Sigmoid colon (tissue), 7 donors: ENCODE measurements at places on chromosomes 6 and 20. TPM values are rescaled to one million over a fixed set of nuclear protein-coding genes. Genes with fewer than 3 reads are reported as not detected.

Gene SLC17A1
- not detected for total RNA-seq

Gene WFDC5
- total RNA-seq: not detected

Gene SEMG1
- not detected for total RNA-seq

Gene PREX1
- 15.5 TPM for total RNA-seq

Gene GLP1R
- total RNA-seq: not detected

Gene PSMF1
- 148 TPM for total RNA-seq

Gene HTR1B
- total RNA-seq: not detected

Gene CDH4
- total RNA-seq: under 0.01 TPM

Gene LRRC73
- total RNA-seq: 1.1 TPM

DNA sequence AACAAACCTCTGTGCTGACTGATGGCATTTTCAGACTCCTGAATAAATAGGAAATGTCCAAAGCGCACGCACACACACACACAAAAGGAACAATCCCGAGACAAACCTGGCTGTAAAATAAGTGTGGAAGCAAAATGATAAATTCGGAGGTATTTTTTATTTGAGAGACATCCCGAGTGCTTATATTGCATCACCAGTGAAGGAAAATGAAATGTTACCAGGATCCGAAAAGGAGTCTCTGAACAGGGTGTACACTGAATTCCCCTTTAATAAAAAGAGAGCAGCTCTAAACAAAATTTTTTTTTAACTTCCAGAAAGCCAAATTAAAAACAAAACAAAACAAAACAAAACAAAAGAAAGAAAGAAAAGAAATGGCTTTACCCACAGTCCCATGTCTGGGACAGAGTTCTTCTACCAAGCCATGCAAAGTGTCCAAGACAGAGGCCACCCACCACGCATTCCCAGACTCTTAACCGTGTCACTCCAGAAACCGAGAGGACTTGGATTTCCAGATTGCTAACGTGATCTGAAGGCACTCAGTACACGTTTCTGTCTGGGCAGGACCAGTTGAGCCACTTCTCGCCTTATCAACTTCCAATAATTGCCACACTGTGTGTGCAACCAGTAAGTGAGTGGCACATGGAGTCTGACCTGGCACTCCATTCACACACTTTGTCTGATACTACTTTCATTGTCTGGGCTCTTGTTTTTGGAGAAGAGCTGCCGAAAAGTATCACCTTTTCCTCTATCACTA lies 817 bp downstream of the ME1 start:
- DNase-seq: no peak
- peaks cover 19% of the 10 kb centered on the region for H3K4me1 ChIP-seq
- H3K27ac ChIP-seq: peak overlapping the region; percentile 80
- H3K27me3 ChIP-seq: no peaks in the 10 kb centered on the region
- H3K4me3 ChIP-seq: peak overlapping the region; percentile 84

- DNase-seq: peak; percentile 96
- H3K27me3 ChIP-seq: no peaks in the 10 kb centered on the region
- peaks cover 25% of the 10 kb centered on the region for H3K4me1 ChIP-seq
- H3K4me3 ChIP-seq: peak within 1 kb of the TSS; percentile 89
Measured at GRCh38 chr20:35277531-35278395, at the start of gene MMP24OS. TSS of gene MMP24OS (minus strand) at chr20:35278122. CDS start at chr20:35277929, 193 bp downstream.

GRCh38 chr6:18047406-18047805 lies 60.0 kb upstream of the KIF13A start:
- H3K4me3 ChIP-seq: no peak overlapping the region
- no peak for DNase-seq
- peaks cover 13% of the 10 kb centered on the region for H3K4me1 ChIP-seq
- no peak overlapping the region for H3K27ac ChIP-seq

GRCh38 chr20:5753814-5754213 lies 3.6 kb downstream of the SHLD1 start:
- peaks cover 10% of the 10 kb centered on the region for H3K4me1 ChIP-seq
- H3K27ac ChIP-seq: no peak overlapping the region
- DNase-seq: no peak
- H3K36me3 ChIP-seq: no peaks in the 10 kb centered on the region
- H3K4me3 ChIP-seq: no peak overlapping the region
- no peaks in the 10 kb centered on the region for H3K27me3 ChIP-seq

GRCh38 chr20:42067596-42067995 lies 449.4 kb upstream of the CHD6 start:
- no peaks in the 10 kb centered on the region for H3K27me3 ChIP-seq
- no peaks in the 10 kb centered on the region for H3K4me1 ChIP-seq
- no peaks in the 10 kb centered on the region for H3K36me3 ChIP-seq
- no peak for DNase-seq
- H3K27ac ChIP-seq: no peak overlapping the region

- H3K4me3 ChIP-seq: no peak overlapping the region
- peak overlapping the region; percentile 1 for H3K27ac ChIP-seq
Measured at GRCh38 chr6:4253604-4254231, 118.3 kb upstream of the ECI2 start.

GRCh38 chr6:2467929-2468600 lies 222.7 kb upstream of the GMDS start:
- H3K4me3 ChIP-seq: no peak overlapping the region
- no peak overlapping the region for H3K27ac ChIP-seq
- no peaks in the 10 kb centered on the region for H3K36me3 ChIP-seq
- H3K27me3 ChIP-seq: no peaks in the 10 kb centered on the region
- no peaks in the 10 kb centered on the region for H3K4me1 ChIP-seq

GRCh38 chr20:16175322-16175961 lies 397.8 kb downstream of the KIF16B start:
- no peak for DNase-seq
- H3K27ac ChIP-seq: no peak overlapping the region
- H3K4me1 ChIP-seq: peaks cover 11% of the 10 kb centered on the region
- no peaks in the 10 kb centered on the region for H3K27me3 ChIP-seq
- no peak overlapping the region for H3K4me3 ChIP-seq

GRCh38 chr20:18276821-18277220 lies 11.5 kb upstream of the ZNF133 start:
- DNase-seq: no peak
- H3K36me3 ChIP-seq: no peaks in the 10 kb centered on the region
- no peaks in the 10 kb centered on the region for H3K27me3 ChIP-seq
- no peak overlapping the region for H3K27ac ChIP-seq

DNA sequence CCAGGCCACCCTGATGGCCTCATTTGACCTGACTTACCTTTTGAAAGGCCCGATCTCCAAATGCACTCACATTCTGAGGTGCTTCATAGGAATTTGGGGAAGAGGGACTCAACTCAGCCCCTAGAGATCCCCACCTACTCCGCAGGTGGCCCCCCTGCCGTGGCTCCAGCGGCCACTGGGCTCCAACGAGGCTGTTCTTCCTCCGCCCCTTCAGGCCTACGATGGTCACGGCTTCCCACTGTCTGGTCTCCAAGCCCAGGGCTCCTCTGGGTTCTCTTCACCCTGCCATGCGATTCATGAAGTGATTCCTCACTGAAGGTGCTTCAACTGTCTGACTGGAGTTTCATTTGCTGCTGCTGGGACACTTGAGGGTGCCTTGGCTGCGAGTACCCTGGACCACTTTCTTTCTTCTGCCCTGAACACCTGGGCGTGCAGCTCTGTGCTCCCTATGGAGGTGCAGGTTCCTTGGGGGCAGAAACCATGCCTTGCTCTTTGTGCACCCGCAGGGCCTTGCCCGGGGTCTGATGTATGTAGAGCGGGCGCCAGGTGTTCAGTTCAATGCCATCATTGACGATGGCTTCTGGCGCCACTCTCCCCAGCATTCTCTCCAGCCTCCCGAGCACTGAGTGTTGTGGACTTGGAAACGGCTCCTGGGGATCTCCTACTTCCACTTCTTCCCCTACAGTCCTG lies 10.0 kb upstream of the DUSP22 start:
- H3K27ac ChIP-seq: no peak overlapping the region
- no peaks in the 10 kb centered on the region for H3K4me1 ChIP-seq
- H3K36me3 ChIP-seq: no peaks in the 10 kb centered on the region
- no peak overlapping the region for H3K4me3 ChIP-seq

GRCh38 chr6:154403788-154404187 lies 47.2 kb upstream of the IPCEF1 start:
- H3K36me3 ChIP-seq: no peaks in the 10 kb centered on the region
- no peak overlapping the region for H3K4me3 ChIP-seq
- H3K27me3 ChIP-seq: no peaks in the 10 kb centered on the region
- peak; percentile 70 for DNase-seq

GRCh38 chr6:107538856-107539387 lies 49.0 kb downstream of the SOBP start:
- H3K4me1 ChIP-seq: peaks cover 24% of the 10 kb centered on the region
- H3K36me3 ChIP-seq: no peaks in the 10 kb centered on the region
- DNase-seq: no peak
- no peaks in the 10 kb centered on the region for H3K27me3 ChIP-seq

DNA sequence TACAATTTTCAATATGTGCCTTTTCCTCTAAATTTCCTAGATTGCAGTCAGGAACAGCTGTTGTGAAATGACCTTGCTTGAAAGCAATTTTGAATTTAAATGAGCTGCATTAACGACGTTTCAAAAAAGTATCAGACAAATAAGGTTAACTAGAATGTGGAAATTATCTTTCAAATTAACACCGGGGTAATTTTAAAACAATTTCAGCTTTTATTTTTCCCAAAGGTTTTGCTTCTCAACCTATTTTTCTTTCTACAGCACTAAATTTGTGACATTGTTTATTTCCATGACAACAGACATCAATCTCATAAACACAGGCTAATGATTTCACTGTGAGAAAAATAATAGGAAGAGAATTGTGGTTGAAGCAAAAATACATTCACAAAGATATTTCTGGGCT lies 38.5 kb downstream of the COL12A1 start:
- H3K4me3 ChIP-seq: no peak overlapping the region
- peaks cover 48% of the 10 kb centered on the region for H3K4me1 ChIP-seq
- DNase-seq: no peak
- no peaks in the 10 kb centered on the region for H3K27me3 ChIP-seq

- H3K27me3 ChIP-seq: no peaks in the 10 kb centered on the region
- no peak for DNase-seq
- H3K4me3 ChIP-seq: no peak overlapping the region
- no peaks in the 10 kb centered on the region for H3K36me3 ChIP-seq
- H3K27ac ChIP-seq: no peak overlapping the region
- H3K4me1 ChIP-seq: peaks cover 7% of the 10 kb centered on the region
Measured at GRCh38 chr20:5741089-5741488, 9.1 kb upstream of the SHLD1 start.

DNA sequence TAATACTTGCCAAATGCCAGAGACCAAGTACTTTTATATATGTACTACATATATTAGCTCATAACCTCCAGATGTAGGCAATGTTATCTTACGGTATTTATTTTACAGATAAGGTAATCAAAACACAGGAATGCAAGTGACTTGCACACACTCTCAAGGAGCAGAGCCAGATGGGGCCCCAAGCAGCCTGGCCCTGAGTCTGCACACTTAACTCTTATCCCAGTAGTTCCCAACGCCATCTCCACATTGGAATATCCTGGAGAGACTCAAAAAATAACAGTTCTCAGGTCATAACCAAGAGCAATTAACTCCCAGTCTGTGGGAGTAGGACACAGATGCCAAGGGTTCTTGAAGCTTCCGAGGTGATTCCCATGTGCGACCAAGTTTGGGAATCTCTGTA lies 398.7 kb downstream of the PHF3 start:
- no peak overlapping the region for H3K27ac ChIP-seq
- no peak for DNase-seq
- H3K4me3 ChIP-seq: no peak overlapping the region
- H3K4me1 ChIP-seq: no peaks in the 10 kb centered on the region

GRCh38 chr6:20770773-20771172 lies 236.5 kb downstream of the CDKAL1 start:
- no peaks in the 10 kb centered on the region for H3K4me1 ChIP-seq
- DNase-seq: no peak
- no peaks in the 10 kb centered on the region for H3K36me3 ChIP-seq
- no peaks in the 10 kb centered on the region for H3K27me3 ChIP-seq
- H3K27ac ChIP-seq: no peak overlapping the region
